ENCODE measurements at places on chromosomes 13 and 19.

DNA sequence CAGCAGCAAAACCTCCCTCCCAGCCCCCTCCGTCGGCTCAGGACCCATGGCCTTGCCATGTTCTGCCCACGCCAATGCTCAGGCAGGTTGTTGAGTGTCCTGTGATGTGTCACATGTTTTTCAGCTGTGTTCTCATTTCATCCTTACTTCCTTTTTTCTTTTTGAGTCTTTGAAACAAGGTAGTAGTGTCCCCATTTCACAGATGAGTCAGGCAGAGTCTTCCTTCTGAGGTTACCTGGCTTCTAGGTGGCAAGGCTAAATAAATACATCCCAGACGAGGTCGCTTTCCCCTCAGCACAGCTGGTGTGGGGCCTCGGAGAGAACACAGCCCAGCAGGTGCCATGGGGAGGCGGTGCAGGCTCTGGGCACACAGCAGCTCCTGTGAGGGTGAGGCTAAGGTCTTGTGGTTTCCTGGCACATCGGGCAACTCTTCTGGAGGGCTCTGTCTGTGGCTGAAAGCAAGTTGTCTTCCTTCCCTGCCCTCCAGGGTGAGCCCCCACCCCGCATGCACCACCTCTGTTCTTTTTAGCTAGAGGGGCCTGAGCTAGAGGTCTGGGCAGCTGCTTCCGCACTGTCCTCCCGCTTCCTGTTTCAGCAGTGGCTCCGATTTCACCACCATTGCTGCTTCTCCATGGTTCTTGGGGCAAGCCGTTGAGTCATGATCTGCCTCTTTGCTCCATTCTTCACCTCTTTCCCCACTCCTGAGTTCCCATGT, 15.1 kb downstream of the PRAM1 start:
- DNase-seq: no peak

- no peak for DNase-seq
These were observed 83.4 kb downstream of the ATP8A2 start for GRCh38 chr13:25455146-25455545.

GRCh38 chr13:29108068-29108786, 288.1 kb downstream of the MTUS2 start:
- no peak for DNase-seq

- DNase-seq: no peak
These were observed 1550.8 kb upstream of the SLC10A2 start for GRCh38 chr13:104616990-104617389.

- DNase-seq: no peak
These were observed 7.8 kb upstream of the LYPD5 start for GRCh38 chr19:43809762-43810696.

GRCh38 chr19:43667126-43667875, 2.7 kb downstream of the PLAUR start:
- no peak for DNase-seq

DNA sequence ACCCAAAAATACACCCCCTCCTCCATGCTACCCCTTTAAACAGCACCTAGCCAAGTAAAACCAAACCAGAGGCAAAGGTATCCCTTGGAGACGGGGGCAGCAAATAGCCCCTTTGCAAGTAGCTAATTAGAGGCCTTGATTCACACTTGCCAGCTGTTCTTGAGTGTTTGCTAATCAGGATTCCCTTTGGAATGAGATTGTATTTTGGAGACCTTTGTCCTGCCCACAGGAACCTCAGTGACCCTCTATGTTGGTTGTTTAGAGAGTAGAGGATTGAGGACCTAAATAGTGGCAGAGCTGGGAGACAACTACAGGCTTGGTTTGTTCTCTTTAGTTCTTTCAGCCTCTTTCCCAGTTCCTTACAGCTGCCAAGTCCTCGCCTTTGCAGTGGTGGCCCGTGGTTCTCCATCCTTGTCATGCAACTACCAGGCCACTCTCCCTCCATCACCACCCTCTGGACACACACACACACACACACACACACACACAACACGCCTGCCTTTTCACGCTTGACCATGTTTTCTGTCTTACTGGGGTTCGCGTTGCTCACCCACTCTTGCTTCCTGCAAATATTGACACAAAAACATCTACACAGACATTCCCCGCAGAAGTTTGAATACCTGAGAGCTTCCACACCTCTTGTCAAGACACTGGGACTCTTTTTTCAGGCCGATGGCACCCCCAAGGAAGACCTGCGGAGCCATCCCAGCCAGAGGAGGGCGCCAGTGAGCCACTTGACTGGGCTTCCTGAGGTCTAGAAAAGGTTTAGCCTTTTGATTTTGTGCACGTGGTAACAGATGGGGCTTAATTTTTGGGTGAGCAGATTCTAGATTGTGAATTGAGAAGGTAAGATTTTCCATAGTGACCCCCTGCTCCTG, 80.0 kb upstream of the GPR183 start:
- peak; percentile 49 for DNase-seq

DNA sequence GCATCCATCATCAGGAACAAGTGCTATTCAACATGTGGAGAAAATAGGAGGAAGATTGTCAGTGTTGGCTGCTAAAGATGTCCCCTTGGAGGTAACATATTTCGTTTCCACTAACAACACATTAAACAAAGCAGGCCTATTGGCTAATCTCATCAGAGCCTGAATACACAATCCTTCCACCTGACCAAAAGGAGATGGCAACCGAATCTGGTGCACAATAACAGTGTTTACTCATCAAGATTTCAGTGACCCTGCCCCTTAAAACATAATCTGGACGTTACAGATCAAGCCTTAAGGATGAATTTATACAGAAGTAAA, 582.5 kb downstream of the EFNB2 start:
- DNase-seq: no peak

- no peak for DNase-seq
These were observed 102.6 kb upstream of the RNF113B start for GRCh38 chr13:98279473-98280175.

DNA sequence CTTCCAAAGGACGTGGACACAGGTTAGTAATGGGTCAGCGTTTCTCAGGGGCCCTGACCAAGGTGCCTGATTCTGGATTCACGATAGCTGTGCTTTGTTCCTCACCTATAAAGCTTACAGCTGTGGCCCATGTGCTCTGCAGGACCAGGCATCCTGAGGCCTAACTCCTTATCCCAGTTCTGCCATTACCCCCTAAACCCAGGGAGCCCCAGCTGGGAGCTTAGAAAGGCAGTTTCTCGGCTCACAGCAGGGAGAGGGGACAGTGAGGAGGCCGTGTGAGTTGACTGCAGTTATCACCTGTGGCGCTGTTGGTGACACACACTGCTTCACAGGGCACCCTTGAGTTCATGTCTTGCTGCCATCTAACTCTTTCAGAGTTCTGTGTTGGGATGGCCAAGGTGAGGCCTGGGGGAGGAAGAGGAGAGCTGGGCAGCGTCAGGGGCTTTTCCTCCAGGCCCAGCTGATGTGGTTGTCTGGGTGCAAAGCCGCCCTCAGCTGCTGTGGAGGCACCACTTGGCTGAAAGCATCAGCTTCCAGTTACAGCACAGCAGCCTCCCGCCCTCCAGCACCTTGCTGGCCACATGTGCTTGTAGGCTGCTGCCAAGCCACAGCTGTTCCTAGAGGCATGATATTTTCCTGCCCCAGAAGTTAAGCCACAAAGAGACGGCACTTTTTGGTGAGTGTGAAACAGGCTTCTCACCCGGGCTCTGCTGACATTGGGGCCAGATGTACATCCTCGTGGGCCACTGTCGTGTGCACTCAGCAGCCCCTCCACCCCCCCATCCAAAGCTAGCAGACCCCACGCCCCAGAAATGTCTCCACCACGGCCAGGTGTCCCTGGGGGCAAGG, 99.6 kb upstream of the MCF2L start:
- DNase-seq: no peak

DNA sequence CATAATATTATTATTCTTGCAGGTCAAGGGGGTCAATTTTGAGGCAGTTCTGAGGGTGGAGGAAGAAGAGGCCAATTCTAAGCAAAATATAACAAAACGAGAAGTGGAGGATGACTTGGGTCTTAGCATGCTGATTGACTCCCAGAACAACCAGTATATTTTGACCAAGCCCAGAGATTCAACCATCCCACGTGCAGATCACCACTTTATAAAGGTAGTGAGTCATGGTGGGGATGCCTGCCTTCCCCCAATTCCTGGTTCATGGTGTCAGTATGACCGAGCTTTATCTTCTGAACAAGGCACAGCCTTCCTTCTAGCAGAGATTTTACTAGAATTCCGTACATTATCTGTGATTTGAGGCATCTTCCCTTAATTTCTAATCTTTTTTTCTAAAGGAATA, 9.4 kb upstream of the DCUN1D2 start:
- no peak for DNase-seq

DNA sequence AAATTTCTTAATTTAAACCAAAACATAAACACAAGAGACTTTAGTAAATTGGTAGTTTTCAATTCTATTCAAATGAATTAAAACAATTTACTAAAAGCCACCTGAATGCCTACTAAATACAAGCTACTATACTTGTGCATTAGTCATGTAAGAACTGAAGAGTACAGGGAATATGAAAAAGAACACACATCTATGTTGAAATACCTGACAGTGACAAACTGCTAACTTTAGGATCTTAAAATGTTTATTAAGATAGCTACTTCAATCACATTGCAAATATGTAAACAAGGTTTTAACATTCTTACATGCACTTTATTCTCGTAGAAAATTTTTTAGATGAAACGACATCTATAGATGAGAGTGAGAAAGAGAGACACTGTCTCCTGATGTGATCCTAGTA, 4.1 kb downstream of the SPRYD7 start:
- no peak for DNase-seq

DNA sequence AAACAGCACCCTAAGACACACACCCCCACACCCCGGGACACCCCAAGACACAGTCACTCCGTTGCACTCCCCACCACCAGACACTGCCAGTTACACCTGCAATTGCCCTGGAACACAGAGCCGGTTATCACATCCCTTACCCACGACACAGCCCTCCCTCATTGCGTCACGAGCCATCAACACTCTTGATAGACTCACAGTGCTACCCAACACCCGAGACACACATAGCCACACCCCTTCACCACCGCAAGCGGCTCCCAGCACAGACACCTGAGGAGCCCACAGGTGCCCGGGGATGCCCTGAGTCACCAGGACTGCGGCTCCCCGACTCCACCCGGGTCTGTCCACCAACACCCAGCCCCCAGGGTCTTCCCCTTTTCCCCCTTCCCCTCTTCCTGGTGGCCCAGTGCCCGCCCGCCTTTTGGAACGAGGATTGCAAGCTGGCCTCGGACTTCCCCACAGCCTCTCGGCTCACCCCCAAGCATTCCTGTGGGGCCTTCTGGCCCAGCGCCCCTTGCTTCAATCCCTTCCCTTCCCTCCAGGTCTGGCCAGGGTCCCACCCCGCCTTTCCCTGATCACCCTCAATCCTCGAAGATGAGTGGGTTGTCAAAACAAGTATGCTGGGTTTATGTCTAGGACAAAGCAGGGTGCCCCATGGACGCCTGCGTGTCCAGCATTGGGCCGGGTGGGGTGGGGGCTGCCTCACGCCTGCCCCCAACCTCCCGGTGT, 1.7 kb upstream of the PTGER1 start:
- DNase-seq: no peak

DNA sequence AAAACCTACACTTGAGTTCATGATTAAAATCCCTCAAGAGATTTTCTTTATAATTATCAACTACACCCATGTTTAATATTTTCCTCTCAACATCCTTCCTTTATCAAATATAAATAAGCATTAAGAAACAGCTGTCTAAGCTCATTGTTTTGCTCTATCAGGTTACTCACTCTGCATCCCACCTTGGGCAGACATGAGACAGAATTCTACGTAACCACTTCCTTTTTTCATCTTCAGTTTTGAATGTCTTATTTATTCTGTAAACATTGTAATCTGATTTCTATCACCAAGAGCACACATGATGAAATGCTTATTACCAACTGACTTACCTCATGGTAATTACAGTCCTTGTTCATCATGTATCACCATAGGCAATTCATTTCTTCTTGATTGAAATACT, 1256.6 kb upstream of the ATXN8OS start:
- no peak for DNase-seq

GRCh38 chr13:28199089-28199488, 60.7 kb downstream of the PAN3 start:
- DNase-seq: no peak

All from CMK (cell line).